T-helper 2 cell treated with Interferon-gamma antibody and Interleukin-4, amounts not matched to agents 100 ng/mL and 5 ng/mL, for 36 hours (primary cell): ENCODE measurements at places on chromosomes 3 and 15. TPM values are rescaled to one million over a fixed set of nuclear protein-coding genes. Genes with fewer than 3 reads are reported as not detected.

Gene ATP13A5
- not detected in 2 replicates for total RNA-seq

Gene CYP1A1
- 1.0 TPM in 2 replicates for total RNA-seq

Gene HAPLN3
- total RNA-seq, result 92.4 and 101 TPM in 2 replicates

Gene PLS1
- total RNA-seq, result 5.5 and 6.1 TPM in 2 replicates

Gene POTEB2
- total RNA-seq, result not detected in 2 replicates
